ENCODE measurements at places on chromosomes 4 and X.
A peak's percentile ranks its signal among the peaks of the same experiment; 100 is the strongest.

- DNase-seq: no peak
Observed at GRCh38 chr4:88187766-88188165, 29.3 kb upstream of the ABCG2 start.

GRCh38 chrX:25048178-25048577, 32.4 kb upstream of the ARX start:
- no peak for DNase-seq

DNA sequence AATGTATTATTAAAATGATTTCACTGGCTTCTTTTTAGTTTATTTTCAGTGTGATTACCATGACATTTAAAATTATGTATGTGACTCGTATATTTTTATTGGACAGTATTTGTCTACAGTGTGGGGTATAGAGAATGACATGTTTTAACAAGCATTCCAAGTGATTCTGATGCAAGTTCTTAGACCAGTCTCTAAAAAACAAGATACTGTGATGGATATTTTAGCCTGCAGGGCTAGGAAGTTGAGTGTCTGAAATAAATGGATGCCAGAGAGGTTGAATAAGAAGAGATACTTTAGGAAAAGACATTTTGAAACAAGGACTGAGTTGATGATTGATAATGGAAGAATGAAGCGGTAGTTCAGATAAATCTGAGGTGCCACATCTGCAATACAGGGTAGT, 3.5 kb upstream of the MAD2L1 start:
- DNase-seq: no peak

DNA sequence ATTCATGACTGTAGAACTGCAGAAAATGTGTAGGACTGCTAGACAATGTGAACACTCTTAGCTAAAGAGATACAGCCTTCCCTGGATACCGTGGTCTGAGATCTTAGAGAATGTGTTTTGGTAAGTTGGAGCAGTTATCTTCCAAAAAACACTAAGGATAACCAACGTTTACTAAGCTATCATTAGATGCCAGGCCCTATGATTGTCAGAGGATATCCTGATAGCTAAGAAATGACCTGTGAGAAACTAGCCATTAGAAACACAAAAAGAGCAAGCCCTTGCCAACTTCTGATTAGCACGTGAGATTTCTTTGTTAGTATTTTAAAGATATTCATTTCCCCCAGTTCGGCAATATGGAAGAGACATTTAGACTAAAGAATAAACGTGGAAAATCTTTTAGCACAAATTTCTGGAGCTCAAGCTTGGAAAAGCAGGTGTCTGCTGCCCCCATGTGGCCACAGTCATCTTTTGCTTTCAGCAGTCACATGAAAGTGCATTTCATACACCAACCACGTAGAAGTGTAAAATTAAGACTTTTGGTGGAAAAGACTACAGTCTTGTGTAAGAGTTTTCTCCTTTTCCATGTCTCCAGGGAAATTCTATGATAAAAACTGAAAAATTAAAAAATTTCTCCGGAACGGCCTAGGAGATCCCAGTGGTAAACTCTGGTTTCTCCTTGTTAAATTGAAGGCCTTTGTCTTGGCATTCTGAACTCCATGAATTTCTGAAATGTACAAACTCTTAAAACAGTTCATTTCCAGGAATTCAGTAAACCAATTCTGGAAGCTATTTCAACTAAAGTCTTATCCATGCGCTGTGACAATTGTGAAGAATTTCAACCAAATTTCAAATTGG, 136.4 kb downstream of the ZNF674 start:
- DNase-seq: peak; percentile 46

DNA sequence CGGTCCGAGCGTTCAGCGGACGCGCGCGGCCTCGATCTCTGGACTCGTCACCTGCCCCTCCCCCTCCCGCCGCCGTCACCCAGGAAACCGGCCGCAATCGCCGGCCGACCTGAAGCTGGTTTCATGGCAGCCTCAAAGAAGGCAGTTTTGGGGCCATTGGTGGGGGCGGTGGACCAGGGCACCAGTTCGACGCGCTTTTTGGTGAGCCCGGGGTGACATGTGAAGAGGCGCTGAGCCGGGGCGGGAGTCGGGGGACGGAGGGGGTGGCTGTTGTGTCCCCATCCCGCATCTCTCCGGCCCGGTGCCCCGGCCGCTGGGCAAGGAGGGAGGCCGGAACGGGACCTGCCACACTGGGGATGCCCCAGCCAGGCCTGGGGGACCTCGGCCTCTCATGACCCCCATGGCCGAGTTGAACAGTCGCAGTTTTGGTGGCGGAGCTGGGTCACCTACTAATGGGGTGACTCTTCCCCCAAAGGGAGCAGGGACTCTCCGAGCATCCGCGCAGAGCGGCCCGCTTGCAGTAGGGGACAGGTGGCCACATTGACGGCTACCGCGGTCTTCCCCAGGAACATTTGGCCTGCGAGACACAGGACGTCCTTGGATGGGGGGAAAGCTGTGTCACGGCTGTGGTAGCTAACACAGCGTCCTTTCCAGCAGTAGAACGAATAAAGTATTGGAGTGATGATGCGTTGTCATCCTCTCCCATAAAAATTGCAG, at the start of gene GK:
TSS of gene GK (plus strand) at position 9 of the 717 bp plus-strand sequence. CDS start at position 124, 115 bp downstream.
- peak; percentile 24 for DNase-seq

DNA sequence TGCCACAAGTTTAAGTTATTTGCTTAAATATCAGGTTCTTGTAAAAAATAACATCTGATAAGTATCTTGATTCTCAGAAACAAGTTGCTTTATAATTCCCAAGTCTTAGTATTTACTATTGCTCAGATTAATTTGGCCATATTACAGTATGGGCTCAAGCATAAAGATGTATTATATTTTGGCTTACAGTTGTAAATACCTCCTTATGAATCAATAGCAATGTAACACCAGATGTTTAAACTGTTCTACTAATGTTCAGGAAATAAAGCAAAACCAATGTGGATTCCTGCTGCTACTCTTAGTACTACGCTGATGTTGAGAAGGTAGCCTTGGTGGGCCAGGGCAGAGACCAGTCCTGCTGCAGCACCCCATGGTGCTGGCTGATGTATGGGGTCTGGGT, 102.7 kb downstream of the MGST2 start:
- no peak for DNase-seq

GRCh38 chr4:7147661-7148310, 44.6 kb upstream of the SORCS2 start:
- no peak for DNase-seq

GRCh38 chr4:59247032-59247431, 1953.1 kb upstream of the ADGRL3 start:
- DNase-seq: no peak

GRCh38 chrX:152930516-152930915, 32.6 kb downstream of the ZNF185 start:
- DNase-seq: no peak

Data from Caco-2 (cell line).